ENCODE measurements at places on chromosomes 3 and 15.

GRCh38 chr15:96330450-96331143, at the start of gene NR2F2:
TSS of gene NR2F2 (plus strand) at chr15:96330700. CDS start at chr15:96332106, 1,406 bp downstream.
- DNase-seq = no peak

DNA sequence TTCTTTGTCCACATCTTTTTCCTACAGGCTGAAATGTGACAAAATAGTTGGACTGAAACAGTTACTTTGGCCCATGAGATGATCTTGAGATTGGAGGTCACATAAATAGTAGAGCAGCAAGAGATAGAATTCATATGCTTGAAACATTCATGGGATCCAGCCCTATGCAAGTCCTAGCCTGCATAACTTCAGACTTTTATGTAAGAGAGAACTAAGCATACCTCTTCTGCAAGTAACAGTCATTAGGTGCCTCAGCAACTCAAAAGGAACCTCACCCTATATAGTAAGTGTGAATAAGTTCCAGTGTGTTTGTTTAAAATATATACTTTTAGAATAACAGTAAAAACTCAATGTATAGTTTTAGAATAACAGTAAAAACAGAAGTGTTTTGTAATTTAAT, 138.0 kb upstream of the P2RY1 start:
- DNase-seq = no peak

GRCh38 chr15:31489281-31489680, 162.6 kb downstream of the KLF13 start:
- no peak for DNase-seq

GRCh38 chr3:70067860-70068521, 68.5 kb downstream of the SAMMSON start:
- DNase-seq = no peak

DNA sequence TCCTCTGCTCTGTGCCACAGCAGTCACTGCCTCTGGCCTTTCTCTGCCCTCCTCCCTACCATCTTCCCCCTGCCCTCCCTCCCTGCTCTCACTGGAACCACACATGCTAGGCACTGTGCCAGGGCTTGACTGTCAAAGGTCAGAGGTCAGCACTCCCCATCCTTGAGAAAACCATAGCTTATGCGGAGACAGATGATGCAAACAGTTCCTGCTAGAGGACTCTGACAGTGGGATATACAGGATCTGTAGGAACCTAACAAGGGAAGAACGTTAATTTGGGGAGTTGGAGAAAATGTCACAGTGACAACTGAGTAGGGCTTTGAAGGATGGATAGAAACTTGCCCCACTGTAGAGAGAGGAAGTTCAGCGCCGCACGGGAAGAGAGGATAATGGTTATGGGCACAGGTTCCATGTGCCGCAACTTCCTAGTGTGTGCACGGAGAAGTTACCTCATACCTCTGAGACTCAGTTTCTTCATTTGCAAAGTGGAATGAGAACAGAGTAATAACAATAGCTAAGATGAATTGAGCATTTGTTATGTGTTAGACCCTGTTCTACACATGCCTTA, 29.3 kb upstream of the XYLB start:
- DNase-seq = no peak

DNA sequence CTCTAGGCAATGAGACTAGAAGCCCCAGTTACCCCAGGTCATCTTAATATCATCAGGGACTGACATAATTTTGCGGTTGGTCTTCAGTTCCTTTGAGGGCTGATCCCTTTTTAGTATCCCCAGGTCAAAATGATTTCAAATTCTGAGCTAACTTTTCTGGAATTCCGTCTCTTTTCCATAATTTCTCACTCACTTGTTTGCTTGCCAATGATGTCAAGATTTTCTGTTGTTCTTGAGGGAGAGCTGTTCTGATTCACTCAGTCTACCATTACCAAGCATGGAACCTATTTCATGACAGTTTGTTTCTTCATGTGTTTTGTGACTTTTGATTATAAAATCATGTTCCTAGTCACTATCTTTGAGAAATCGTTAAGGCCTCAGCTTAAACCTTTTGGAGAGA, 190.5 kb upstream of the LYSMD4 start:
- DNase-seq = no peak

DNA sequence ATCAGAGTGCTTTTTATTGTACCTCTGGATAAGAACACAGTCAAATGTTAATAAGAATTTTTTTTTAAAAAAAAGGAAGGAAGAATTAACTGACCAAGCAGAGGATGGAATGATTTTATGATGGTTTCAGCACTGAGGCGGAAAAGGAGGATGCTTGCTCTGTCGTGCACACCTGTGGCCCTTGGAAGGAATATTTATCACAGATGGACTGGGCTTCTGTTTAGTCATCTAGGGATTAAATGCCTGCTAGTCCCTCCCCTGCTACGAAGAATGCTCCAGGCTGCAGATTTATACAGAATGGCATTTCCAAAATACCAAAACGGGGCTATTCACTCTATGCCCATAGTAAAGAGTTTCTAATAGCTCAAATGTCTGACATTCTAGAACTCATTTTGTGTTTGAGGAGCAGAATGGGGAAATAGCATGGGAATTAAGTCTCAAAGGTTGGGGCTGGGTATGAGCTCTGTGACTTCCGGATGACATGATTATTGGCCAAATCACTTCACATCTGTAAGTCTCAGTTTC, 92.8 kb upstream of the BCL6 start:
- DNase-seq = no peak

- DNase-seq = no peak
These were observed 103.8 kb upstream of the IL12A start for GRCh38 chr3:159884661-159885402.

- no peak for DNase-seq
These were observed 505.0 kb upstream of the THBS1 start for GRCh38 chr15:39075756-39076341.

- DNase-seq = no peak
These were observed 373.1 kb downstream of the MFSD1 start for GRCh38 chr3:159174715-159175692.
